ENCODE measurements at places on chromosomes 1 and 21.

- no peaks in the 10 kb centered on the region for H3K36me3 ChIP-seq
- no peaks in the 10 kb centered on the region for H3K4me1 ChIP-seq
- H3K27me3 ChIP-seq = no peaks in the 10 kb centered on the region
- H3K4me3 ChIP-seq = no peak overlapping the region
- H3K27ac ChIP-seq = no peak overlapping the region
Observed at GRCh38 chr1:81596341-81596740, 204.4 kb upstream of the ADGRL2 start.

GRCh38 chr1:159468321-159468720 lies 28.8 kb downstream of the OR10J1 start:
- no peak for DNase-seq
- no peaks in the 10 kb centered on the region for H3K4me1 ChIP-seq
- no peak overlapping the region for H3K27ac ChIP-seq
- no peaks in the 10 kb centered on the region for H3K36me3 ChIP-seq
- no peaks in the 10 kb centered on the region for H3K27me3 ChIP-seq

DNA sequence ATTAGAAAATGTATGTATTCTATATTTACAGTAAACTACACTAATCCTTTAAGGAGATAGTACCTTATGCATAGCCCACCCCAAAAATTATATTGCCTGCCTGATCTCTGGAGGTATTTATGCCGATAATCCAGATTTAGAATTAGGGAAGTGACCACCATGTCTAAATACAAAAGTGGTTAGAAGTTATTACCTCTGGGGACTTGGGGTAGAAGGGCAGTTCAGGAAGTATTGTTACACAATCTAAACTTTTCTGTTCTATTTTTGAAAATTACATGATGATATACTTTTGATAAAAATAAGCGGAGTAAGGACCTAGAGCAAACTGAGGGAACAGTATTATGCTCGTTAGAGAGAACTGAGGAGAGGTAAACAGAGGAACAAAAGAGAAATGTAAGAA lies 90.5 kb upstream of the ZP4 start:
- no peak for DNase-seq
- no peak overlapping the region for H3K27ac ChIP-seq
- H3K4me1 ChIP-seq = no peaks in the 10 kb centered on the region
- no peaks in the 10 kb centered on the region for H3K36me3 ChIP-seq
- no peaks in the 10 kb centered on the region for H3K27me3 ChIP-seq
- H3K4me3 ChIP-seq = no peak overlapping the region

DNA sequence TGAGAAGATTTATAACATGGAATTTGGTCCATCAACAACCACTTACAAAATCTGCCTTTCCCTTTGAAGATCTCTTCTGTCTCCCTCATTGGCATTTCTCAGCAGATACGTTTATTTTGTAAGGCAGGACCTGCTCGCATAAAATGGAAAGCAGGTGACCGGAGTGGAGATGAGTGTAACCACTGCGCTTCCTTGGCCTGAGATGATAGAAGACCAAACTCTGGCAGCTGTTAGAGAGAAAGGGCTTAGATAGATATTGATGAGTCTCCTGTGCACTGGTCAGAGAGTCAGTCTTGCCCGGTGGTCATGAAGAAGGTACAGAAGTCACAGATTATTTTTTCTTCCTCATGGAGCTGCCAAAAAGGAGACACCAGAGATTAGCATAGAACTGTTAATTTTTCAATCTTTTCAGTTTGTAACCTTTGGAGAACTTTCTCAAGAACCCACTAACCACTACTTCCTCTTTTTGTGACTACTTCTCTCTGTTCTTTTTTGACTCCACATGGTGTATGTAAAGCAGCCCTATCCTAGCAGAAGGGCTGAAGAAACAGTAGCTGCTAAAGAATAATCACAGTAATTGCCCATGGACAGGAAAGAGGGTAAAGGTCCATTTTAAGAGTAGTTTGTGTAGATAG lies 47.6 kb downstream of the FCRL3 start:
- H3K36me3 ChIP-seq = no peaks in the 10 kb centered on the region
- peaks cover 17% of the 10 kb centered on the region for H3K27me3 ChIP-seq
- H3K4me1 ChIP-seq = peaks cover 10% of the 10 kb centered on the region
- H3K27ac ChIP-seq = no peak overlapping the region
- no peak overlapping the region for H3K4me3 ChIP-seq
- DNase-seq = no peak

- H3K27ac ChIP-seq = no peak overlapping the region
- H3K36me3 ChIP-seq = no peaks in the 10 kb centered on the region
- no peaks in the 10 kb centered on the region for H3K27me3 ChIP-seq
- no peak overlapping the region for H3K4me3 ChIP-seq
- no peak for DNase-seq
- no peaks in the 10 kb centered on the region for H3K4me1 ChIP-seq
Observed at GRCh38 chr1:55650444-55650843, 435.3 kb upstream of the USP24 start.

DNA sequence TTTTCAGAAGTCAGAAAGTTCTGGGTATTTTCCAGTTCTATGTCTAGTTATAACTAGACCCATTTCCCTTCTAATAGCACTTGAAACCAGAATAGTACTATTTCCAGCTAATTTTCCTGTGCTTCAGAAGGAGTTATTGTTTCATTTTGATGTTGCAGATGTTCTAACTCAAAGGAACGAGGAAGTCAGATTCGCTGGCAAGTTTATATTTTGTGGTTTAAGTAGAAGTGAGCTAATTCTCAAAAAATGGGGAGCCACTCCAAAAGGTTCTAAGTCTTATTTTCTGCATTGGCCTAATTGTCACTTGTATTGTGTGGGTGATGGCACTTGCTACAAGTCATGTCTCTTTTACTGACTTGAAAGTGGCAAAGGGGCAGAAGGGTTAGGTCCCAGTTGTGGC lies 18.1 kb downstream of the CCDC185 start:
- no peaks in the 10 kb centered on the region for H3K4me1 ChIP-seq
- H3K27ac ChIP-seq = no peak overlapping the region
- no peak overlapping the region for H3K4me3 ChIP-seq
- DNase-seq = no peak

DNA sequence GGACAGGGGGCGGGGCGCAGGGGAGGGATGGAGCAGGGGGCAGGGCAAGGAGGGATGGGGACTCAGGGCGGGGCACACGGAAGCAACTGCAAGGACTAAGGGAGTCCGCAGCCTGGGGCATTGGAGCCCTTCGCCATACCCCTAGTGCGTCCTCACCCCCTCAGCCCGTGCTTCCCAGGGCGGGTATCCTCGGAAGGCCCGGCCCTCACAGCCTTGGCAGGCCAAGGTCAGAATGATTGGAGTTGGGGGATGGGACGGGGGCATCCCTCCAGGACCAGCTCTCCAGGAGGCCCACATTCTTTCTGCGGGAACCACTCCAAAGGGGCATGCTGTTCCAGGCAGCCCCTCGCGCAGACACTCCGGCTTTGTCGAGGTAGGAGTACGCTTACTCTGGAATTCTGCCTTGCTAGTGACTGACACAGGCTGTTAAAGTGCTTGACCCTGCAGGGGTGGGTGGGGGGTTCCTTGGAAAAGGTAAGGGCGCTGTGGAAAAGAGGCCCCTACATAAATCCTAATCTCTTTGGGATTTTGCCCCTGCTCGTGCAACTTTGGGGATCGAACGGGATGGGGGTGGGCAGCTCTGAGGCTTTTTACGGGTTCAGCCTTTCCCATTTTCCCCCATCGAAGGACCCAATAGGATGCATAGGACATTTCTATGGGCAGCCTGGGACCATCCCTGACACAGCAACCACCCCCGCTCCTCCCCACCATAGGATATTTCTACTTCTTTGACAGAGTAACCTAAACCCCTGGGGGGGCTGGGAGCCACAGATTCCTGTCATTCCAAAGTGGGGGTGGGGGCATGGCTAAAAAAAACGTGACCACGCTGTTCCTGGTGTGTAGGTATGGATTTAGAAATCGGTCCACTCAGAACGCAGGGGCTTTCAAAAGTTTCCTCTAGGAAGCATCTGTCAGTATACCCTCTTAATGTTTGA lies 738 bp upstream of the TRIM11 start:
- no peaks in the 10 kb centered on the region for H3K27me3 ChIP-seq
- H3K36me3 ChIP-seq = peaks cover 8% of the 10 kb centered on the region
- DNase-seq = no peak
